CD4-positive, alpha-beta T cell treated with Interleukin-21 for 1 hour (primary cell): ENCODE measurements at places on chromosomes 16 and 17.

DNA sequence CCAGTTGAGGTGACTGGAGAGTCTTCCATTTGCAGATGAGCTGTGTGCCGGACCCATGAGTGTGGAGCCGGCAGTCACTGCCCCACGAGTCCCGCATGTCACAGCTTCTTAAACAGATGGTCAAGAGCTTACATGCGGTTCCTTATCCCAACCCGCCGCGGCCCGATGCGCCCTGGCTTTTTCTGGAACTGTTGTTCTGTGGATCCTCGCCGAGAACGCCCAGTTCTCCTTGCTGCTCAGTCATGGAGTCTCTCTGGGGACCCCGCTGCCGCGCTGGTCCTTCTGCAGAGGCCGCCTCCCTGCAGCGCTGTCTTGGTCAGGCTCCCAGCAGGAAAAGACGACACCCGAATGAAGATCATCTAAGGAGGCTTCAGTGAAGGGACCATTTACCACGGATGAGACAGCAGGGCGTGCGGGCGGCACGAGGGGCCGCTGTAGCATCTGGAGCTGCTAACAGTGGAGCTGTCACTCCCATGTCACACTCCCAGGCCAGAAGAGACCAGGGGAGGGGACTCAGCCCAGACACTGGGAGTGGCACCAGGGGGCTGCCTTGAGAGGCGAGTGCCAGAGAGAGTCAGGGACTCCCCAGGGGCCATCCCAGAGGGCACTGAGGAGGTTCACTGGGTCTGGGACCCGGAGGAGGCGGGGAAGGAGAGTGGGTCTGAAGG lies 10.8 kb upstream of the LGALS3BP start:
- no peak for DNase-seq

- no peak for DNase-seq
These were observed 1.2 kb upstream of the P2RX1 start for GRCh38 chr17:3917391-3917931.

- DNase-seq, result no peak
These were observed 96.3 kb upstream of the ZNF750 start for GRCh38 chr17:82935966-82936767.

- DNase-seq, result no peak
These were observed 374.3 kb upstream of the GOT2 start for GRCh38 chr16:59108374-59108773.

- DNase-seq, result no peak
These were observed 2.3 kb downstream of the NUDT16L1 start for GRCh38 chr16:4695473-4696171.

DNA sequence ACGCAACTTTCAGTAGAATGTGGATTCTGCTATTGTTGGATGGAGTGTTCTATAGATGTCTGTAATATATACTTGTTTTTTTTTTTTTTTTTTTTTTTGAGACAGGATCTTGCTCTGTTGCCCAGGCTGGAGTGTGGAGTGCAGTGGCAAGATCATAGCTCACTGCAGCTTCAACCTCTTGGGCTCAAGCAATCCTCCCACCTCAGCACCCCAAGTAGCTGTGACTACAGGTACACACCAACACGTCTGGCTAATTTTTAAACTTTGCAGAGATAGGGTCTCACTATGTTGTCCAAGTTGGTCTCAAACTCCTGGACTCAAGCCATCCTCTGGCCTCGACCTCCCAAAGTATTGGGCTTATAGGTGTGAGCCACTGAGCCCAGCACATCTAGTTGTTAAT lies 27.2 kb upstream of the CCL22 start:
- DNase-seq, result no peak

- no peak for DNase-seq
These were observed 19.8 kb upstream of the TEKT3 start for GRCh38 chr17:15361151-15361550.

DNA sequence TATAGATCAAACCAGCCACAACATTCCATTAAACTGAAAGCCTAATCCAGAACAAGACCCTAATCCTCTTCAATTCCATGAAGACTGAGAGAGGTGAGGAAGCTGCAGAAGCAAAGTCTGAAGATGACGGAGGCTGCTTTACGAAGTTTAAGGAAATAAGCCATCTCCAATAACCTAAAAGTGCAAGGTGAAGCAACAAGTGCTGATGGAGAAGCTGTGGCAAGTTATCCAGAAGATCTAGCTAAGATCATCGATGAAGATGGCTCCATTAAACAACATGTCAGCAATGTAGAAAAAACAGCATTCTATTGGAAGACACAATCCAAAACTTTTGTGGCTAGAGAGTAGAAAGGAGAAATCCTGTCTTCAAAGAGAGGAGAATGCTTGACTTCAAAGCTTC lies 69.6 kb downstream of the KANSL1 start:
- no peak for DNase-seq

GRCh38 chr17:284676-285355 lies 67.8 kb downstream of the RPH3AL start:
- no peak for DNase-seq

DNA sequence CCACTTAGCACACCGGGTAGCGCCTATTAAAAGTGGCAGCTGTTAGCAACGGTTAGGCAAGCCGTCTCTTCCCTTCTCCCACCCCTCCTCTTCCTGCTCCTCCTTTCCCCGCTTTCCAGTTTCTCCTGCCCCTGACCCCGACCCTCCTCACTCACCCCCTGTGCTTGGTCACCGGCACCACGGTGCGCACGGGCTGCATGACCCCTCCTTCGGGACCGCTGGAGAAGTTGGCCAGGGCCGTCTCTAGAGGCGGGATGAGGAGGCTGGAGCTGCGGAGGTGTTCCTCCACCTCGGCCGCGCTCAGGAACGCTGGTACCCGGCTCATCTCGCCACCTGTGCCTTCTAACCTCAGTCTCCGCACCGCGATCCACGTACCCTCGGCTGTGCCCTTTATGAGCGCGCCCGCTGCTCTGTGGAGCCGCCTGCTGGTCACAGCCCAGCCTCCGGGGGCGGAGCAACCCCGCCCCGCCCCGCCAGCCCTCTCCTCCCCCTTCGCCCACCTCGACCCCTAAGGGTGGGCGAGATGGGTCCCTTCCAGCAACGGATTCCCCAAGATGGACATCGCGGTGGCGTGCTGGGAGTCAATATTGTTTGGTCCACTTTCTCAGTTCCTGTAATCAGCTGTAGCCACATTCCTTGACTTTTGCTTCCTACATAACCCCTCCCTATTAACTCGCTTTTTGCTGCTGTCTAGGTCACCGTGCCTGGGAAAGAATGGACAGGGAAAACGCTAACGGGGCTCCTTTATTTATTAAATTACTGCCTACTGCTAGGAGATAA lies at the start of gene CRYM:
CRYM (minus strand) TSS at position 364 of the 780 bp plus-strand sequence; CDS start at position 325, 39 bp downstream.
- DNase-seq, result peak; percentile 3

GRCh38 chr16:1537763-1538289 lies 4.4 kb downstream of the TMEM204 start:
- no peak for DNase-seq

DNA sequence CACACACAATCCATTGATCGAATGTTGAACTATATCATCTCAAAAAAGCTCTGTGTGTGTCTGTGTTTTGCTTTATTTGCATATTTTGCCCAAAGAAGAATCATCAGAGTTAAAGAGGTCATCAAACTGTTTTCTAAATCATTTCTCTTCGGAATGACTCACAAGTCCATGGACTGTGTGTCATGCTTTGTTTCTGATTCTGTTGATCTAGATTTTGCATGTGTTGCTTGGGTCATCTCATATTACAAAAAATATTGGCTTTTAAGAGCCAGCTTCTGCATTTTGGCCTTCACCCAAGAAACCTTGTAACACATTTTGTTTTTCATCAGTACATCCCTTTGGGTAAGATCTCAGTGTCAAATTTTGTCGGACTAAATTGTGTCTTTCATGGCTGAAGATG lies 471.2 kb upstream of the HSBP1 start:
- DNase-seq, result no peak

DNA sequence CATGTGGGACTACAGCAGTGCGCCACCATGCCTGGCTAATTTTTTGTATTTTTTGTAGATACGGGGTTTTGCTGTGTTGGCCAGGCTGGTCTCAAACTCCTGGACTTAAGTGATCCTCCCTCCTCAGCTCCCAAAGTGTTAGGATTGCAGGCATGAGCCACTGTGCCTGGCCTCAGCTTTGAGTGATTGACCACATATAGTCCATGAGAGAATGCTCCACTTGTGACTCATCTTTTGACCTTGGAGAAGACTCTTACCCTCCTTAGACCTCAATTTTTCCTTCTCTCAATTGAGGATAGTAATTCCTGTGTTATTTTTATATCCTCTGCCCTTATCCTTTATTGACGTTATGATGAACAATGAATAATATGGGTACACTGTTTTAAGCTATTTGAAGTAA lies 30.9 kb upstream of the DUSP14 start:
- no peak for DNase-seq

DNA sequence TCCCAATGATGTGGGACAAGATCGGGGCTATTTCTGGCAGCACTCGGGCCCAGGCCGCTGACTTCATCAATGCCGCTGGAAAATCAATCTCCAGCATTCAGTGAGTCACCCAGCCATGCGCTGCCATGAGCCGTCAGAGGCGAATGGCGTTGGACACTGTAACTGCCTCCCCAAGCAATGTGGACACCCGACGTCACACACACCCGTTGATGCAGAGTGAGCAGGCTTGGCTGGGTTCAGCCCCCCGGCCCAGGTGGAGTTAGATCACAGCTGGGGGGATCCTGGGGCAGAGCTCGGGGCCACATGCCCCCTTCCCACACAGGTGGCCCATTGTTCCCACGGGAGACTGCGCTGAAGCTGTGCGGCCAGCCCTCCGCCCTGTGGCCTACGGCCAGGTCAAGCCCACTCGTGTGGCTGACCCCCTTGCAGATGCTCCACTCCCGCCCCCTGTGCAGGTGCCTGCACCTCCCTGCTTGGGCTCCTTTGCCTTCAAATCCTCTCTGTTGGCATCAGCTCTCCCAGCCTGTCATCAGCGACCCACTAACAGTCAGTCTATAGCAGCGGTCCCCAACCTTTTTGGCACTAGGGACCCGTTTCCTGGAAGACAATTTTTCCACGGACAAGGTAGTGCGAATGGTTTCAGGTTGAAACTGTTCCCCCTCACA lies 89.9 kb downstream of the TBC1D16 start:
- DNase-seq, result no peak

- peak; percentile 24 for DNase-seq
These were observed 1.0 kb upstream of the HLF start for GRCh38 chr17:55263569-55264277.

DNA sequence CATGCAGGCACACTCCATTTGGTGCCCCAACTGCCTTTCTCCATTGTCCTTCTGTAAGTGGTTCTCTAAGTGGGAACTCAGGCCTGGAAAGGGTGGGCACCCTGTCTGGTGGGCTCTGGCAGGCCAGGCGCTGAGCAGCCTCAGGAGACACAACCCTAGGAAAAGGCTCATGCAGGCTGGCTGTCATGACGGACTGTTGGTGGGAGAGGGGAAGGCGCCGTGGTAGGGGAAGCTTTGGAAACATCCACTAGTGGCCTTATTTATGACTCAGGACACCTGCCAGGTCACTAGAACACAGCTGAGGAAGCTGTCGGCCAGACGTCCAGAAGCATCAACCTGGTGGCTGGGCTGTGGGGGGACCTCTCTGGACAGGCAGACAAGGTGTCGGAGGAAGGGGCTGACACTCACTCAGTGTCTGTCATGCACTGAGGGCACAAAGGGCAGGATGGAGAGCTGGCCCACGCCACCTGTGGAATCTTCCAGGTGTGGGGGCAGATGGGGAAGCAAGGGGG lies 216.0 kb downstream of the SEC14L1 start:
- no peak for DNase-seq

- no peak for DNase-seq
These were observed 9.4 kb downstream of the MFSD6L start for GRCh38 chr17:8789743-8790142.

GRCh38 chr16:56628486-56629350 lies 3.1 kb downstream of the MT1E start:
- DNase-seq, result no peak

DNA sequence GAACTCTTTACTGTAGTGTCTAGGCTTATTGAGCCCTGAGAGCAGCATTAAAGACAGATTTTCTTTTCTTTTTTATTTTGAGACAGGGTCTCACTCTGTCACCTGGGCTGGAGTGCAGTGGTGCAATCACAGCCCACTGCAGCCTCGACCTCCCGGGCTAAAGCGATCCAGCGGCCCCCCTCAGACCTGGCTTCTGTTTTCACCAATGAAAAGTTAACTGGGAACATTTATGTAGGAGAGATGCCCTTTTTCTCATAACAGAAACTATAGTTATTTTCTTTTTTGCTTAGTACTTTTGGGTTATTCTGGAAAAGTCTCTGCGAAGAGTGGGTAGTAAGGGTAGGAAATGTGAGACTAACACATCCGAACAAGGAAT lies 1.5 kb downstream of the MAP1LC3B start:
- no peak for DNase-seq
